ENCODE measurements at places on chromosomes 2 and 18.
A peak's percentile ranks its signal among the peaks of the same experiment; 100 is the strongest.

DNA sequence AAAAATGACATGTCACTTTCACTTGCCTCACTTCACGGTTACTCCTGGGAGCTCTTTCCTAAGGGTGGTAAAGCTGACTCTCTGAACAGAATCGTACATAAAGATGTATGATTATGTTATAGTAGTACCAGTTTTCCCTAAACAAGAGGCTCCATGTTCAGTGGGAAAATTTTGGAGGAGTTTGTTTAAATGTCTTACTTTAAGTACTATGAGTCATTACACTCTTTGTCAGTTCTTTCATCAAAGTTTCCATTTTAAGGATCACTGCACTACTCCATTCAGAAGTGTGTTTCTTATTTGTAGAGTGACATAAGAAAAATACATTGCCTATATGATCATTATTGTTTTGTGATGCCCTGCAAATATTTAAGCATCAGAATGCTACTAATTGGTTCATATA, 121.1 kb upstream of the FIGN start:
- DNase-seq, result no peak

- no peak for DNase-seq
Measured at GRCh38 chr2:29865512-29865911, 55.9 kb downstream of the ALK start.

DNA sequence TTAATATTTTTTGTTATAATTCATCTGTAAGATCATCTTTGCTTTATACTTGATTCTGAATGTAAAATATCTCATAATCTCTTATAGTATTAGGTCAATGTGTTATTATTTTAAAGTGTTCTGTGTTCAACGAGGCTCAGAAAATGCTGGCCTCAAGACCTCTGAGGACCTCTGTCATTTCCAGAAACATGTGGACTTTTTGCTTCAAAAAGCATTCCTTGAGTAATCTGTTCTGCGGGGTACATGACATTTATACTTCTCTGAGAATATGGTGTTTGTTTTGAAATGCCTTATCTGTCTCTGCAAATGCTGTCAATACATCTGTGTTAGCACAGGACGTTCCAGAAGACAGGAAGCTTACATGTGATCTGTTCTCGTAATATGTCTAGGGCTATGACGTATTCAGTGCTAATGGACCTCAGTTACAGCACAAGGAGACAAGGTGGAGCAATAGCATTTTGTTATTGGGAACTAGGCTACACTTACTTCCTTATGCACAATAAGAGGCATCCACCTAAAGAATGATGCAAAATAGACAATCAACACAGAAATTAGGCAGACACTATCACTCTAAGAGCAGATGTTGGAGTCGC, 37.6 kb upstream of the IL1RL1 start:
- no peak for DNase-seq

GRCh38 chr2:154402213-154402612, 296.3 kb upstream of the KCNJ3 start:
- no peak for DNase-seq

GRCh38 chr18:26734760-26735159, 130.7 kb downstream of the AQP4 start:
- DNase-seq, result no peak

DNA sequence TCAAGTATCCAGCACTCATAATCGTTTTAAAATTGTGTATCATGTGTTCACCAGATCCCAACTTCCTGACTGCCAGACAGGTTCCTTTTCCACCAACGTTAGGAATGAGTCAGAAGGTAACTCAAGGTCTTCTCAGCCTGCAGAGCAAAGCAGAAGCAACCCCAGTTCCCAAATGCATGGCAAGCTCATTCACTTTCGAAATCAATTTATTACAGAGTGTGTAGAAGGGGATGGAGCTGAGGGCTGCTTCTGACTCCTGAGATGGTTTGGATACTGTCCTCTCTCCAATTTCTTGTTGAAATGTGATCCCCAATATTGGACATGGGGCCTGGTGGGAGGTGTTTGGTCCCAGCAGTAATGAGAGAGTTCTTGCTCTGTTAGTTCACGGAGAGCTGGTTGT, 114.5 kb downstream of the PIEZO2 start:
- no peak for DNase-seq

DNA sequence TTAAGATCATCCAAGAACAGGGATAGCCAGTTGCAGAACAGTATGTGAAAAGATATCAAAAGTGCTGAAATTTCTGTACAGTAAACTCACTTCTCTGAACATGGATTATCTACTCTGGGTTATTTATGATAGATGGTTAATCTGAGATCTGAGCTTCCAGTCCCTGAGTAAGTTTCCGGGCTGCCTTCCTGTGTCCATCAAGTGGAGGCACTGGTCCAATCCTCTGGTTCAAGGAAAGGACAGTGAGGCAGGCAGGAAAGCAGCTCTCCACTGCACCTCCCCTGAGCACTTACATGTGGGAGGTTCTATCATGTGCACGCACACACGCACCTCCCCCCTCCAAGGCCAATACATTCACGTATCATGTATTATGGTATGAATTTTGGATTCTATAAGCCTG, 32.5 kb downstream of the GPR45 start:
- DNase-seq, result no peak

- DNase-seq, result peak; percentile 80
Measured at GRCh38 chr18:13611142-13611600, 115.2 kb downstream of the FAM210A start.

DNA sequence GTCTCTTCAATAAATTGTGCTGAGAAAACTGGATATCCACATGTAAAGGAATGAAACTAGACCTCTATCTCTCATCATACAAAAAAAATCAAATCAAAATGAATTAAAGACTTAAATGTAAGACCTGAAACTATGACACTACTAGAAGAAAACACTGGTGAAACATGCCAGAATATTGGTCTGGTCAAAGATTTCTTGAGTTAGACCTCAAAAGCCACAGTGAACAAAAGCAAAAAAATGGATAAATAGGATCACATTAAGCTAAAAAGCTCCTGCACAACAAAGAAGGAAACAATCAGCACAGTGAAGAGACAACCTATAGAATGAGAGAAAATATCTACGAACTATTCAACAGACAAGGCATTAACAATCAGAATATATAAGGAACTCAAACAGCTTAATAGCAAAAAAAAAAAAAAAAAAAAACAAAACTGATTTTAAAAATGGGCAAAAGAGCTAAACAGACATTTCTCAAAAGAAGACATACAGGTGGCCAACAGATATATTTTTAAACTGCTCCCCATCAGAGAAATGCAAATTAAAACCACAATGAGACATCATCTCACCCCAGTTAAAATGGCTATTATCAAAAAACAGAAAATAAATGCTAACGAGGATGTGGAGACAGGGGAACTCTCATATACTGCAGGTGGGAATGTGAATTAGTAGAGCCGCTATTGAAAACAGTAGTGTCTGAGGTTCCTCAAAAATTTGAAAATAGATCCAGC, 66.3 kb downstream of the NCKAP1 start:
- DNase-seq, result no peak

DNA sequence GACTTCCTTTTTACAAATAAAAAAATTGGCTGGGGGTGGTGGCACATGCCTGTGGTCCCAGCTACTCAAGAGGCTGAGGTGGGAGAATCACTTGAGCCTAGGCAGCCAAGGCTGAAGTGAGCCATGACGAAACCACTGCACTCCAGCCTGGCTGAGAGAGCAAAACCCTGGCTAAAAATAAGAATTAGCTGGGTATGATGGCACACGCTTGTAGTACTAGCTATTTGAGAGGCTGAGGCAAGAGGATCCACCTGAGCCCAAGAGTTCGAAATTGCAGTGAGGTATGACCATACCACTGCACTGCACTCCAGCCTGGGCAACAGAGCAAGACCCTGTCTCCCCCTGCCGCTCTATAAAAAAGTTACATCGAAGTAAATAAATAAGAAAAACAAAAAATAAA, 33.7 kb downstream of the GFPT1 start:
- no peak for DNase-seq

- no peak for DNase-seq
Measured at GRCh38 chr2:180753809-180754761, 226.3 kb upstream of the UBE2E3 start.

DNA sequence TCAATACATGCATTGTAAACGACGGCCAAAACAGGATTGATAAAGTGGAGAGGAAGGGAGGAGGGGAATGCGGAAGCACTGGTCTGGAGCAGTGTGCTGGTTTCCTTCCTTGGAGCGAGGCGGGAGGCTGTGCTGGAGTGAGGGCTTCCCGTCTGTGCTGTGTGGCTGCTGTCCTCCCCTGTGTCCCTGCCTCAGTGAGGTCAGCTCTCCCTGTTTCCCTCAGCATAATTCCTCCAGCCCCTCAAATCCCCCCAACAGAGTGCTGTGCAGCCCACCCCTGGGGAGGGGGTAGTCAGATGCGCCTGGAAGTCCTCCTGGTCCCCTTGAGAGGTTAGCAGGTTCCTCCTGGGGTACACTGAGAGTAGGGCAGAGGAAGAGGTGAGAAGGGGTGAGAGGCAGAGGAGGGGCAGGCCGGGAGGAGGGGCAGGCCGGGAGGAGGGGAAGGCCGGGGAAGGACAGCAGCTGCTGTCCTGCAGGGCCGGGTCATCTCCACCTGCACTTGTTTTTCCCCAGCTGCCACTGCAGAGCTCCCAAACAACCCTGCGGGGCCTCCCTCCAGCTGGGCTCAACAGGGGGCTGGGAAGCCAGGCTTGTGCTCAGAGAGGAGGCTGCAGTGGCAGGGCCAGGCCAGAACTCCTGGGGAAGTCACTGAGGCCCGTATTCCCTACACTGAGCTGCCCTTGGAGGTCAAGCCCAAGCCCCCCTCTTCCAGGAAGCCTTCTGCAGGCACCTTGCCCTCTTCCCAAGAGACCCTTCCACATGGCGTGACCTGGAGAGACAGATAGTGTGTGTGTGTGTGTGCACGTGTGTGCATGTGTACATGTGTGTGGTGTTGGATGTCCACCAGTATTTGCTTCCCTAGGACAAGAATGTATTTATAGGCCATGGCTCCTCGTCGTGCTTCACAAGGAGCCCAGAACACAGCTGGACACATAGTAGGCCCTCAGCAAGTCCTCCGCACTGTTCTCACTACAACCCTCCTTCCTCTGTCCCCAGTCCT, 13.2 kb upstream of the ATP6V1B1 start:
- no peak for DNase-seq

DNA sequence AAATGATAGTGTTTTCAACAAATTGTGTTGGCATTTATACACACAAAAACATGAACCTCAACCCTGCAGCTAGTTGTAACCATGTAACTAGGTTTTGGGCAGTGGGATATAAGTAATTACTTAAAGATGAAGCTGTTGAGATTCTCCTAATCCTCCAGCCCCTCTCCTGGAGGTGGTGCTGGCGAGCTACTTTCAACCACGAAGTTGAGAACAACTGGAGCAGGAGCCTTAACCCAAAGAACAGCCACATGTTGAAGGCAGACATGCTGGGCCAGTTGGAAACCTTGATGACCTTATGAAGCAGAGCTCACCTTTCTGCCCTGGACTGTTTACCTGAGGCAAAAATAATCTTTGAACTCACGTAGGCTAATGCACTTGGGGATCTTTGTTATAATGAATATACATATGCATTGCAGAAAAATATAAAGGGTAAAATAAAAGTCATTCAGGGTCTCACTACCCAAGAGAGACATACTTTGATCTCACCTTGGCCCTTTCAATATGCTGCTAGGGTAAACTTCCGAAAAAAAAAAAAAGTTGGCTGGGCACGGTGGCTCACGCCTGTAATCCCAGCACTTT, 89.6 kb upstream of the NPAS2 start:
- no peak for DNase-seq

DNA sequence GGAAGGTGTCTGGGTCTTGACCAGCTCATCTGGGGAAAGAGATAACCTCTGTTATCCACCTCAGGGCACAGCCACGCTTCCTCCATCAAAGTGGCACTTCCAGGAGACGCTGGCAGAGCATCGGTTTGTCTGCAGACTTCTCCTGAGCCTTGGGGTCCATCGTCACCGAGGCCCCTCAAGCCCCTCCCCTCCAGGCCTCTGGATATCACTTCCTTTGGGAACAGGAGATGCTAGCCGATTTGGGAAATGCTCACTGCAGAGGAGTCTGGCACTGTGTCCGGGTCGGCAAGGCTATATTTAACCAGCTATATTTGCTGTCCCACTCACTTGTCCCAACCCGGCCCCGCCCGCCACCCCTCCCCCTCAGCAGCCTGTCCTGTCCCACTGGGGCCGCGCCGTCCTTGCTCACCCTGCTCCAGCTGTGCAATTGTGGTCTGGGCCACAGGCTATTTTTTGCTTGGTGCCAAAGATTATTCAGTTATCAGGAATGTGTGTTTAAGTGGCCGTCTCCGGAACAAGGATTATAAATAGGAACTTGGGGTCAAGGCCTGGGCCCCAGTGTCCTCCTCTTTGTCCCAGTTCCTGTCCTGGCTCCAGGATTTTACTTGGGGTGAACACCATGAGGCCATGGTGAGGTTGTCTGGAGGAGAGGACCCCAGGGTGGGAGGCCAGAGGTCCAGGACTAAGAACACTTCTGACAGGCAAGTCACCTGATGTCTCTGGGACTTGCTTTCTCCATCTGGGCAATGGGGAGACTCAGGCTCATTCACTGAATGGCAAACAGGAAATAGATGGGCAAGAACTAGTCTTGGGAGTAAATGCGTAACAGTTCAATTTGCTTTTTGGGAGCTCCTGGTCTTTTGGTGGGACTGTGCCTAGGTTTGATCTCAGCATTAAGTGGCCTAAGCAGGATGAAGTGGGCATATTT, 263.6 kb downstream of the DYSF start:
- no peak for DNase-seq

DNA sequence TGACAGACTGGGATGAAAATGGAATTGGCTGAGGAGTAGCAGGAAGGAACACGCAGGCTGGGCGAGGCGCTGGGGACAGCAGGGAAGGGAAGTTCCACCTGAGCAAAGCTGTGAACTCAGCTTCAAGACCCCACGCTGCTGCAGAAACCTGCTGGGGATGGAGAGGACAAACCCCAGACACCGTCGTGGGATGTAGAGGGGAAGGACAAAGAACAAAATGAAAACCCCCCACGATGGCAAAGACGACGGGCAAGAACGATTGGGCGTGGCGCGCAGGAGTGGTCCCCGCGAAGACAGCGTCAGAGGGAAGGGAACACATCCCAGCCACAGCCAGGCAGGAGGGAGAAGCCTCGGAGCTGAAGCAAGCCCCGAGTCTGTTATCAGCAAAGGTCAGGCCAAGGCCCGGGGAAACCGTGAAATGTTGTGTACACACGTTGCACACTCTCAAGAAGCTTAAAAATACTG, 222.9 kb downstream of the NDUFA10 start:
- DNase-seq, result no peak

- no peak for DNase-seq
Measured at GRCh38 chr2:54546923-54547720, 91.0 kb downstream of the SPTBN1 start.

DNA sequence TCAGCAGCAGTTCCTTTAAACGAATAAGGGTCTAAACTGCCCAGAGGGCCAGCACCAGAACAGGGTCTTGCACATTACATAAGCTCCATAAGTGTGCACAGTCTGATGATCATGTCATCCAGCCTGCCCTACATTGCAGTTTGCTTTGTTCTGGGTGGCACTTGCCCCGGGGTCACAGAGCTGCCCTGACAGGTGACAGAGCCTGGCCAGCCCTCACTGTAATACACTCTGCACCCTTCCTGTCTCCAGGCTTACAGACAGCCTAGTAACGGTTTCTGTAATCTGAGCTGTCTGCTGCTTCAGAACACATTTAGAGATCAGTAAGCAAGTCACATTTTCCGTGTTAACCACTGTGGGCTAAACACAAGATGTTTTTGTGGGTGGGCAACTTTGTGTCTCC, 213.3 kb downstream of the FAM210A start:
- DNase-seq, result no peak

Measured in memory B cell (primary cell).